ENCODE measurements at places on chromosomes 7 and 10. TPM values are rescaled to one million over a fixed set of nuclear protein-coding genes. Genes with fewer than 3 reads are reported as not detected.

DNA sequence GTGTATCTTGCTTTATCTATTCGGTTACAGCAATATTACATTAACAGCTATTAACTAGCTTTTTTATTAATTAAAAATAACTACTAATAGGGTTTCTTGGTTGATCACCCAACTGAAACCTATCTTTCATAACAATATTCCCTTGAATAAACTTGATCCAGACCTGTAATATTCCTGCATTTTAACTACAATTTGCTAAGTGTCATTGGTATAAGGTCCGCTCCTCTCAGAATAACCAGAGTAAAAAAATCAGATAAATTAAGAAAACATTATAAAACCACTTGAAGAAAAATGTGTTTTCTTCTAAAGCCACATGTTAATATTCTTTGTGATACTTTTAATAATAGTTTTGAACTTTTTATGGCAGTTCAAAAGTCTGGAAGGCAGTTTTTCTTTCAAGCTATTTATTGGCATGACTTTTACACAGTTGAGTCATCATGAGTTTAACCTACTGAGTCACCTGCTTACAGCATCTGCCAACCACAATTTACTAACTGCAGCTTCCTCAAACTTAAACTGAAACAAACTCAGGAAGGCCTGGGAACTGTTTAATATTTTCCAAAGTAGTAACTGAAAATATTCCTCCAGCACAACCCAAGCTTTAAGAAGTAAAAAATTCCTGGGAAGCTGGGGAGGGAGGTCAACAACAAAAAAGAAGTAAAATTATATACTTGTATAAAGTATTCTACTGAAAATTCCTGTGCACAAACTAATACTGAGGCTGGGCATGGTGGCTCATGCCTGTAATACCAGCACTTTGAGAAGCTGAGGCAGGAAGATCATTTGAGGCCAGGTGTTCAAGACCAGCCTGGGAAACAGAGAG, 103.2 kb downstream of the NRBF2 start:
- H3K36me3 ChIP-seq, result peaks cover 4% of the 10 kb centered on the region
- H3K4me3 ChIP-seq, result no peak overlapping the region
- no peak for DNase-seq
- peaks cover 24% of the 10 kb centered on the region for H3K4me1 ChIP-seq

GRCh38 chr10:99941942-99942820, 67.6 kb downstream of the DNMBP start:
- H3K4me3 ChIP-seq, result no peak overlapping the region
- no peak for DNase-seq
- peaks cover 27% of the 10 kb centered on the region for H3K4me1 ChIP-seq
- H3K27ac ChIP-seq, result no peak overlapping the region

- no peak overlapping the region for H3K4me3 ChIP-seq
- H3K36me3 ChIP-seq, result no peaks in the 10 kb centered on the region
- no peak for DNase-seq
- no peaks in the 10 kb centered on the region for H3K27me3 ChIP-seq
- no peak overlapping the region for H3K27ac ChIP-seq
These were observed 749.0 kb downstream of the SUGCT start for GRCh38 chr7:40883826-40884225.

- no peak for DNase-seq
- no peak overlapping the region for H3K27ac ChIP-seq
- no peak overlapping the region for H3K4me3 ChIP-seq
- H3K36me3 ChIP-seq, result no peaks in the 10 kb centered on the region
- no peaks in the 10 kb centered on the region for H3K27me3 ChIP-seq
These were observed 111.6 kb upstream of the GLI3 start for GRCh38 chr7:42348631-42349030.

GRCh38 chr10:17021656-17022465, 107.8 kb downstream of the CUBN start:
- DNase-seq, result no peak
- H3K4me1 ChIP-seq, result peaks cover 26% of the 10 kb centered on the region
- no peaks in the 10 kb centered on the region for H3K27me3 ChIP-seq

- H3K27ac ChIP-seq, result no peak overlapping the region
- peaks cover 26% of the 10 kb centered on the region for H3K4me1 ChIP-seq
- H3K4me3 ChIP-seq, result no peak overlapping the region
These were observed 155.5 kb downstream of the SVIL start for GRCh38 chr10:29479081-29479925.

GRCh38 chr7:67620216-67620933, 623.7 kb downstream of the TYW1 start:
- H3K36me3 ChIP-seq, result no peaks in the 10 kb centered on the region
- H3K4me3 ChIP-seq, result no peak overlapping the region

GRCh38 chr10:15744217-15744865, 24.6 kb upstream of the ITGA8 start:
- H3K36me3 ChIP-seq, result no peaks in the 10 kb centered on the region
- no peak overlapping the region for H3K27ac ChIP-seq
- DNase-seq, result no peak
- H3K27me3 ChIP-seq, result no peaks in the 10 kb centered on the region

GRCh38 chr10:132593389-132593788, 55.8 kb downstream of the INPP5A start:
- no peaks in the 10 kb centered on the region for H3K27me3 ChIP-seq
- peaks cover 29% of the 10 kb centered on the region for H3K4me1 ChIP-seq
- no peak overlapping the region for H3K27ac ChIP-seq
- no peak for DNase-seq
- H3K36me3 ChIP-seq, result no peaks in the 10 kb centered on the region

DNA sequence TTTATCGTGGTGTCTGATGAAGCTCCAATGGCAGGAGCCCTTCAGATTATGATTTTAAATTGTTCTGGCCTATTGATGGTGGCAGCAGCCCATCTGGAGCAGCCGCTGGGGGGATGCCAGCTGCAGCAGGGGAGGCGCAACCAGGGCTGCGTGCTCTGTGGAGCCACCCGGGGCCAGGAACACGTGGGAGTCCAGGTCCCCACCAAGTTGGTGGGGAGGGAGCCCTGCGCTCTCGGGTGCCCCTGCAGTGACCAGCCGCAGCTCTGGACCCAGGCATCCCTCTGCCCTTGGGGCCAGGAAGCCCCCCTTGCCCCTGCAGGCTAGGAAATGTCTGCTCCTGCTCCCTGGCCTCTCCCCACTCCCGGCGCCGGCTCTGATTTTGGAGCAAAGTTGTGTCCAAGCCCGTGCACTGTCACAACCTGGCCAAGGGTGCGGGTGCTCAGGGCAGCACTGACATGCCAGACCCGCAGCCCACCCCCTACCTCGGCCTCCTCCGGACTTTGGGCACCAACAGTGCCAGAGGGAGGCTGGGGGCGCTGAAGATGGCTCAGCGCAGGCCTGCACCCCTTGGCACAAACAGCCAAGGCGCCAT, 147.2 kb upstream of the ADO start:
- H3K36me3 ChIP-seq, result no peaks in the 10 kb centered on the region
- H3K4me1 ChIP-seq, result no peaks in the 10 kb centered on the region
- no peak overlapping the region for H3K27ac ChIP-seq
- no peaks in the 10 kb centered on the region for H3K27me3 ChIP-seq

DNA sequence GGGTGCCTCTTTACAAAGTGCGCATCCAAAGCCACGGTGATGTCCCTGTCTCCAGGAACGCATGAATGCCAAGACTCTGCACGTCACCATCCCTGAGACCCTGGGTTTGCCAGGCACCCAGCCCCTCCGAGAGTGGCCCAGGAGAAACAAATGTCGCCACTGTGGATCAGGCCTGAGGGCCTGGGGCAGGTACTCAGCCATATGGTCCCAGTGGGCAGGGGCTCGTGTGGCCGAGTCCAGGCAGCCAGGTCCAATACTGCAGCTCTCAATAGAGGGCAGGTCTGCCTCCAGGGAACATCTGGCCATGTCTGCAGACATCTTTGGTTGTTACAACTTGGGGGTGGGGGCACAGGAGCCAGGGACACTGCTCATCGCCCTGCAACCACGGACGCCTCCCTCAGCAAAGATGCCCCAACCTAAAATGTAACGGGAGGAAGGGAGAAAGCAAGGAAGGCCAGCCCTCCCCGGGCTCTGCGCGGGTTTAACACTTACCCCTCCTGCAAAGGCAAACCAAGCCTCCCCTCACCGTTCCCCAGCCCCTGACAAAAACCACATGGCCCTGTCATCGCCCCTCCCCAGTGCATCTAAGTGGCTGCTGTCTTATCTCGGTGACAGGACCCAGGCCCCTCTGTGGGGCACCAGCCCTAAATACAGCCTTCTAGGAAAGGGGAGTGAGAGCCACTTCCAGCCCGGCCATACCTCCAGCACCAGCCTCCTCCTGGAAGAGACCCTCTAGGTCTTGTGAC, 10.3 kb upstream of the PAPOLB start:
- peaks cover 1% of the 10 kb centered on the region for H3K36me3 ChIP-seq
- no peak overlapping the region for H3K4me3 ChIP-seq
- no peak for DNase-seq
- no peaks in the 10 kb centered on the region for H3K4me1 ChIP-seq

DNA sequence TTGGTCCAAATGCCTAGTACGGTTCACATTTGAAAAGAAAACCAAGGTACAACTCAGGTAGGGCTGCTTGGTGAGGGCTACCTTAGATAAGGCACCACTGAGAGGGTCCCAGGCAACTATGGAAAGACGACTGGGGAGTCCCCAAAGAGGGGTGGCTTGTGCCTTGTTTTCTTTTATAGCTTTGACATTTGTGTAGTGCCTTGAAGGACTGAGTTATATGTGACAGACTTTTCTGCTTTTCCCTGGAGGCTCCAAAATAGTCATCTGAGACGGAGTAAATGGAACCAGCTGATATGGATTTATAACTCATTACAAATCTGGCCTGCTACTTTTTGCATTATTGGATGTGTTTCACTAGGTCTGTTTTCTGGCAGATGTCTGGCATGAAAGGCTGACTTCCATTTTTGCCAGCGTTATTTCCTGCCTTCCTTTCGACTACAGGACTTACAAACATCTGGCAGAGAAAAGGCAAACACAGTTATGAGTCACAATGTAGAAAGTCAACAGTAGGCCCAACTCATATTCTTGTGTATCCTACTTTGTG, 88.2 kb upstream of the IMMP2L start:
- no peaks in the 10 kb centered on the region for H3K27me3 ChIP-seq
- no peak overlapping the region for H3K4me3 ChIP-seq
- no peak overlapping the region for H3K27ac ChIP-seq
- no peaks in the 10 kb centered on the region for H3K36me3 ChIP-seq

Gene STEAP1
- total RNA-seq, result 28.1 TPM

Gene CTTNBP2
- 18.0 TPM for total RNA-seq
